Activated naive CD4-positive, alpha-beta T cell treated with Interleukin-2 at 50 U/mL for 16 hours (primary cell): ENCODE measurements at places on chromosomes 5 and 9.

DNA sequence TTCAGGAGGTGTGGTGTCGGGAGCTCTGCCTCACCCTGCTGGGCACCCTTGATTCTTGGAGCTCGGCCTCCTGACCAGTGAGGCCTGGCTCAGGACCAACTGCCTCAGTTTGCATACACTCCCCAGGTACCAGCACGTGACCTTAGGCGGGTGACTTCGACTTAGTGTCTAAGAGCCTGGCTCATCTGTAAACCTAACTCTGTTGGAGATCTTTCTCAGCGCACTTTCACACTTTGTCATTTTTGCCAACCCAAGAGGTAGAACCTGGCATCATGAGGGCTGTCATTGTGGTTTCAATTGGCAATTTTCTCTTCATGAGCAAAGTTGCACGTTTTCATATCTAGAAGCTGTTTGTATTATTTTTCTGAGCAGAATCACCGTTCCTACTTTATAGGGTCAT is 13.4 kb upstream of the WNK2 start:
- DNase-seq = no peak

GRCh38 chr9:34929506-34930102 is 28.5 kb upstream of the PHF24 start:
- peak; percentile 39 for DNase-seq

DNA sequence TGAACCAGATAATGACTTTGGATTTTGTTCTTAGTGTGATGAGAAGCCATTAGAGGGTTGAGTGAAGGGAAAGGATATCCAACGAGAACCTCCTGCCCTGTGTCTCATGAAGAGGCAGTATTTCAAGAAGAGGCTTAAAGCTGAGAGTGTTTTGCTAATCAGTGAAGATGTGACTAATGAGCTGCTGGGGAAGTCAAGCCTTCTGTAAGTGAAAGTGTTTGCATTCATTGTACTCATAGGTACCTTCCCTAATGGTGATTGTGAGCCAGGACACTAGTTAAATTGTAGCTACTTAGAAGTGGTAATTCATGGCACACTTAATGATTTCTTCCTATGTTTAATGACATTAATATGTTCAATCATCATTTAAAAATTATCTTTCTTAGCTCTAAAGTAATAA is 23.7 kb downstream of the PIP5K1B start:
- DNase-seq = no peak

DNA sequence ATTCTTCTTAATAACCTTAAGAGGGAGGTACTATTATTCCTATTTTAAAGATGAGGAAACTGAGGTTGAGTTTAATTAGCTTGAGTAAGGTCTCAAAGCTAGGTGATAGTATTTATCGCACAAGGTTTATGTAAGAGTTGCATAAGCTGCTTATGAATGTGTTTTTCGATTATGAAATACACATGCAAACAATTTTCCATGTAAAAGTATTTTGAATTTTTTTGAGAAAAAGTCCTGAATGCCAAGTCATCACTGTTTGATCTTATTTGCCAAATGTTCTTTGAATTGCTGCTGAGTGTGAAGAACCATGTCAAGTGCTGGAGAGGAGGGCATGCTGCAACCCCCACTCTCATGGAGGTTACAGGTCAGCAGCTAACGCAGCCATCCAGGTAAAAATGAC is 174.4 kb downstream of the CARTPT start:
- no peak for DNase-seq

- DNase-seq = no peak
Observed at GRCh38 chr5:57007344-57007743, 55.4 kb upstream of the MIER3 start.

DNA sequence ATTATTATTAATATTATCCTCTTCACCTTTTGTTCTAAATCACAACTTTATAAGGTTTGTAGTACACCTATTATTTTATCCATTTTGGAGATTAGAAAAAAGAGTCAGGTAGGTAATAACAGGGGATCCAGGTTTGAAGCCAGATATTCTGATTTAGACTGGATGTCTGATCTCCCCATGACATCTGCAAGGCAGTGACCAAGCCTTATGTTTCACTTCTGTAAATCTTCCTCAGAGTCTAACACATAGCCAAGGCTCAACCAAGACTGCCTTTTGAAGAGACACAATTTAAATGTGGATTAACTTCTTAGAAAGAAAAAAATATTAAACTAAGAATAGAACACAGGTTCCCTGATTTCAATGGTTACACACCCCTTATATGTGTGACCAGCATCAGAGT is 44.2 kb downstream of the CETN3 start:
- no peak for DNase-seq
